ENCODE measurements at places on chromosomes 6 and 20.

DNA sequence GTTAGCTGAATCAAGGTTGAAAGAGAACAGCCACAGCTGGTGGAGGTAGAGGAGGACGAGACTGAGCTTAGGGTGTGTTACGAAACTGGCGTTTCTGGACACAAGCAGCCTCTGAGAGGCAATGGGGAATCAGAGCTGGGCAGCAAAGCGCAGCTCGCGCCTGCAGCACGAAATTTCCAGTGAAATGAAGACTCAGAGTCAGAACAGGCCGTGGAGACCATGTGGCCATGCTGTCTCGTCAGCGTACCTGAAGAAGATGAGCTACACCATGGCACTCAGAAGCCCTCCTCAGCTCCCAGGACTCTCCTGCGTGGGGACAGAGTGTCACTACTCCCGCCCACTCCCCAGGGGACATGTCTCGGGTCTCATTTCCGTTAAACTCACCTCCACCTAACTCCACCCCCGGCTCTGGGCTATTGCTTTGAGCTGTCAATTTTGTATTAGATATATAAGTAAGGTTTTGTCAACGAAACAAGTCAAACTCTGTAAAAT, 256.9 kb downstream of the ERMARD start:
- no peak for DNase-seq

DNA sequence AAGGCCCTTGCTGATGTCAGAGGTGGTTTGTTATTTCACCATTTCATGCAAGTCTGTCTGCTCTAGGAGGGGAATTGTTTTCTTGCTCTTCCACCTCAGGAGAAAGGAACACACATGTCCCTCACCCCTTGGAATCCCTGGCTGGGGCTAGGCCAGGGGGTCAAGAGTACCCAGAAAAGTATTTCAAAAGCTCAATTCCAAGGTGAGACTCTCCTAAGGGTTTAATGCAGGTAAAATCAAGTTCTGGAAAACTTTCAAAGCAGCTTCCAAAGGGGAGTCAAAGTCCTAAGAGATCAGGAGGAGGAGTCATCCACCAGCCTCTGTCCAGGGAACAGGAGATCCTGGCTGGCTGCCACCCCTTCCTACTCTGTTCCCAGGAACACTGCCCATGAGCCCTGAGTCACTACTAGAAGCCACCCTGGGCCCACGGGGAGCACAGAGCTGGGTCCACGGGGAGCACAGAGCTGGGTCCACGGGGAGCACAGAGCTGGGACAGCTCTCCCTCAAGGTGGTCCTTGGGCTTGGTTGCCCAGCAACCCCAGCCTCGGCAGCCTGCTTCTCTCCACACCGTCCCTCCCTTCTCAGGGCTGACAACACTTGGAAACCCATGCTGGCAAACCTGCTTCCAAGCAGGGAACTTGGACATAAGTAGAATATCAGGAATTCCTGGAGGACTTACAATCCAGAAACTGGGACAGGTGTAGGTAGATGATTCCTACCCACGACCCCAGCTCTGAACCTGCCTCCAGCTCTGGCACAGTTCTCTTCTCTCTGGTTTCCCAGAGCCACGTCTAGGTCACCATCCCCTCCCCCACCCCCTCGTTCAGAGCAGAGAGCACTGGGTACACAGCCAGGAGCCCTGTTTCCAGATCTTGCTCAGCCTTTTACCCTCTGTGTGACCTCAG, 35.3 kb upstream of the CDKN1A start:
- DNase-seq: no peak

GRCh38 chr6:88177961-88178464, 11.9 kb upstream of the CNR1 start:
- no peak for DNase-seq

- no peak for DNase-seq
Observed at GRCh38 chr6:37022135-37022863, 16.8 kb downstream of the FGD2 start.

GRCh38 chr6:38774929-38775707, 60.0 kb downstream of the DNAH8 start:
- DNase-seq: no peak

GRCh38 chr6:101824551-101825345, 431.2 kb downstream of the GRIK2 start:
- DNase-seq: no peak

DNA sequence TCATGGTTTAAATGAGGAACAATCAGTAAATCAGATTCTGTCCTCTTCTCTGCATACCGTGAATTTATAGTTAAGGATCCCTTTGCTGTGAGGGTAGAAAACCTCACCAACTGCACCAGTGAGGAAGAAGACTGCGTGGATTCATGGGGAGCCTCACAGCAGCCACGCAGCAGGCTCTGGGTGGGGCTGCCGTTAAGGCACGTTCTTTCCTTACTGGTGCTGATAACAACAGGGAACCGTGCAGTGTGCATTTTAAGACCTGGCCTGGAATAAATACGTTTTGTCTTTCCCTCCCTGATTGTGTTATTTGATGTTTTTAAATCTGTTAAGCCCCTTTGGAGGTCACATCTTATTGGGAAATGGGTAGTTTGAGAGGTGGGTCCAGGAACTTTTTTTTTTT, 17.6 kb upstream of the MYLK2 start:
- no peak for DNase-seq

- no peak for DNase-seq
Observed at GRCh38 chr6:108113557-108114519, 39.3 kb upstream of the OSTM1 start.

- DNase-seq: no peak
Observed at GRCh38 chr6:46773201-46773855, 19.9 kb upstream of the MEP1A start.

DNA sequence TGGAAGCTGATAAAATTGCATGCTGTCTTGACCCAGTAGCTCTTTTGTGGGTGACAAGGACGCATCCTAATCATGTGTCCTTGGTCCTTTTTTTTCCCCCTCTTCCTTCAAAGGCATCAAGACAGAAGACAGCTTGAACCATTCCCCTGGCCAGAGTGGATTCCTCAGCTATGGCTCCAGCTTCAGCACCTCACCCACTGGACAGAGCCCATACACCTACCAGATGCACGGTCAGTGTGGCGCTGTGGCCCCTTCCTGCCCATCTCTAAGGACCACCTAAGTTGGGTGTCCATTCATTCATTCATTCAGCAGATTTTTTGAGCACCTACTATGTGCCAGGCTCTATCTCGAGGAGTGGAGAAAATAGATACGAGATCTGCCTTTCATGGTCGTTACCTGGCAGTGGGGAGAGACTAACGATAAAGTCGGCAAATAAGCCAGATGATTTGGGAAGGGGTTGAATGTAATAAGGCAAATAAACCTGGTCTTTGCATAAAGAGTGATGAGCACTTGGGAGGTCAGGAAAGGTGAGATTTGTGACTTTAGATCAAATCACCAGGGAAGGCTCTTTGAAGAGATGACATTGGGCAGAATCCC, 121.5 kb downstream of the EYA2 start:
- DNase-seq: no peak

DNA sequence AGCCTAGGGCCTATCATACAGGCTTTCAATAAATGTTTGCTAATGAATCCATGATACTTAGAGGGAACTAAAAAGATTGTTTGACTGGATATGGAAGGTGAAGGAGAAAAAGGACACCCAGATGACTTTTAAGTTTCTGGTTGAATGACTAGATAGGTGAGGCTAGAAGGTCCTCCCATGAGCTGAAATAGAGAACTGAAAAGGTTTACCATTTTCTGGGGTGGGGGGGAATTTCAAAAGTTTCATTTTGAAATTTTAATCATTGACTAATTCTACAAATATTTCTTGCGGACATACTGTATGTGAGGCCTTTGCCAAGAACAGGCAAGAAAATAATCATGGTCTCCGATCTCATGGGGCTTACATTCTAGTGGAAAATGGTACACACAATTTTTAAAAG, 17.9 kb upstream of the ZBTB2 start:
- DNase-seq: no peak

GRCh38 chr6:155256122-155256795, 7.6 kb upstream of the CLDN20 start:
- DNase-seq: no peak

DNA sequence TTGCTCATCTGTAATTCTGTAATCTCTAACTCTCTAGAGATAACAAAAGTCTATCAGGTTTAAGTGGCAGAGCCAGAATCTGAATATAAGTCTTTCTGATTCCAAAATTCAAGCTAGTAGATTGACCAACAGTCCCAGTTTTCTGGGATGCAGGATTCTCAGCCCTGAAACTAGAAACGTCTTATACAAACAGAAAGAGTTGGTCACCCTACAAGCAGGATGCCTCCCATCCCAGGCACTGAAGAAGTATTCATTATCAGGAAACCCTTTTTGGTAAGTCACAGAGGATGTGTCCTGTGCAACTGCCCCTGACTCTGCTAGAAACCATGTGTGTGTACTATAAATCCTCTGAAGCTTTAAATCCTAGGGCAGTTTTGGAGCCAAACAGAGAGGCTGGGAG, 135.0 kb downstream of the CARMIL1 start:
- DNase-seq: no peak

DNA sequence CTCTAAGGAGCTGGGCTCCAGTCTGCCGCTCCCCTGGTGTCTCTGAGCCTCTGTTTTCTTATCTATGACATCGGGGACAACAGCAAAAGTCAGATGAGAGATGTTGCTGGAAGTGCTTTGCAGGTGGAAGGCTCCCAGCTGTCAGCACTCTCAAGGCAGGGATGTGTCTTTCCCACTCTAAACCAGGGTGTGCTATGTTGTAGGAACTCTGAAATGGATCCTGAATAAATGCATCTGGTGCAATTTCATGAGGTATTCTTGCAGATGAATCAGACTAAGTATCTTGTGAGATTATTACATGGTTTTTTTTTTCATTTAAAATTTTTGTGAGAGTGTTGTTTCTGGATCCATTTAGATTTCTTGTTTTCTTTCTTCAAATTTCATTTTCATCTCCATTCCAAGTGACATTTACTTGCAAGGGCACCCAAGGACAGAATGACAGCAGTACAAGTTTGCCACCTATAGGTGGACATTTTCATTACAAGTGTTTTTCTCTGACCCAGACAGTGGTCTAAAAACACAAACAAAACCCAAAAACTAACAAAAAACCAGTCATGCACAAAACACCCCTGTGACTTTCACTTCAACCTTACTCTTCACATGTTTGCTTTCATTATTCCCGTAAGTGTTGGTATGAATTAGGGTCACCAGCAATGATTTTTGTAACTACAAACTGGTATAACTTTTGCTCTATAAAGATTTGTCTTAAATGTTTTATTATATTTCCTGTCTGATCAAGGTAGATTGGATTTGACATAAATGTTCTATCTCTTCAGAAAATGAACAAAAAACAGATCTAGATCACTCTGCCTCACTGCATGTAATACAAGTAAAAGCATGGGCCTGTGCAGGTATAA, 14.7 kb upstream of the SIM1 start:
- DNase-seq: no peak

GRCh38 chr6:155091756-155092155, 96.6 kb downstream of the TIAM2 start:
- no peak for DNase-seq

DNA sequence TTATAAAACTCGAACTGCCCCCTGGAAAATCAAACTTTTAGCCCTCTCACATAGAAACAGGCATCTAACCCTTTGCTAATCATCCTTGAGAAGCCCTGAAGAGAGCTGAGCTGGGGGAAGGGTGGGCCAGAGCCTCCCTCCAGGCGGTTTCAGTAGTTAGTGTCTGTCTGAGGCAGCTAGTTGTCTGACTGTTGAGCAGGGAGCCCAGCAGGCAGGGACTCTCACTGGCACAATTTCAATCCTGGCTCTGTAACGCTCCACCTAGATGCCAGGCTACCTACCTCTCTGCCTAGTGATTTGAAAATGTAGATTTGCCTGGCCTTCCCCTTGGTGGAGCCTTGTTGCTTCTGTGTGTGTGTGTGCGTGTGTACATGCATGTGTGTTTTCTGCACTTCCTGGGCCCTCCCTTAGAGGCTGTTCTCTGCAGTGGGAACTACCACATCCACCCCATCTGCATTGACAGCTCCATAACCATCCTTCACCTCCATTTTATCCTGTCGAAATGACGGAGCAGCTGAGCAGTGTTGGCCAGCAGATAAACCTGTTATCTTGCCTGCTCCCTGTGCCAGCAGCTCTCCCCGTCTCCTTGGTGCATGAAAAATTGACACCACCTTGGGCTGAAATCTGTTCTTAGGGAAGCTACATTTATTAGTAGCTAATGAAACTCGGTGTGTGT, 69.6 kb upstream of the VSTM2L start:
- no peak for DNase-seq

DNA sequence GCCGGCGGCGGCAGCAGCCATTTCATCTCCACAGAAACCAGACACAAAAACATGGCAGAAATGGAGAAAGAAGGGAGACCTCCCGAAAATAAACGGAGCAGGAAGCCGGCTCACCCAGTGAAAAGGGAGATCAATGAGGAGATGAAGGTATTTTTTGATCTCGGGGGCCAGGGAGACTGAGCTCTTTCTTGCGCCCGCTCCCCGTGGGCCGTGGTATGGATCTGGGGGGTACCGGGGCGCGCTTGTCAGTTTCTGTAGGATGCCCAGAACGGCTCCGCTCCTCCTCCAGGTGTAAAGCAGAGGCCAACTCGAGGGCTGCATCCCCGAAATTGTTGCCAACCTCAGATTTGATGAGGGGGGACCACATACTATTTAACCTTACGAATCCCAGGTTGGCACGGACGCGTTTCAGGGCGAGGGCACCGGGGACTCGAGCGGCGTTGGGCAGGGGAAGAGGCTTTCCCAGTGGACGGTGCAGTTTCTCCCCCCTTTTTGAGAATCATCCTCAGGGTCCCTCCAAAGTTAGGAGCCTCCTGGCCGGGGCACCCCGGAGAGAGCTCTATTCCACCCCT, 735 bp downstream of the SOBP start:
- DNase-seq: no peak

- no peak for DNase-seq
Observed at GRCh38 chr20:61159957-61160686, 91.9 kb upstream of the CDH4 start.
